Common myeloid progenitor, CD34-positive (primary cell): ENCODE measurements at places on chromosomes 16 and 17.

- no peak for DNase-seq
Measured at GRCh38 chr17:8150194-8151119, 1.7 kb downstream of the PER1 start.

GRCh38 chr16:22977294-22977697 lies 163.3 kb downstream of the HS3ST2 start:
- DNase-seq = no peak

DNA sequence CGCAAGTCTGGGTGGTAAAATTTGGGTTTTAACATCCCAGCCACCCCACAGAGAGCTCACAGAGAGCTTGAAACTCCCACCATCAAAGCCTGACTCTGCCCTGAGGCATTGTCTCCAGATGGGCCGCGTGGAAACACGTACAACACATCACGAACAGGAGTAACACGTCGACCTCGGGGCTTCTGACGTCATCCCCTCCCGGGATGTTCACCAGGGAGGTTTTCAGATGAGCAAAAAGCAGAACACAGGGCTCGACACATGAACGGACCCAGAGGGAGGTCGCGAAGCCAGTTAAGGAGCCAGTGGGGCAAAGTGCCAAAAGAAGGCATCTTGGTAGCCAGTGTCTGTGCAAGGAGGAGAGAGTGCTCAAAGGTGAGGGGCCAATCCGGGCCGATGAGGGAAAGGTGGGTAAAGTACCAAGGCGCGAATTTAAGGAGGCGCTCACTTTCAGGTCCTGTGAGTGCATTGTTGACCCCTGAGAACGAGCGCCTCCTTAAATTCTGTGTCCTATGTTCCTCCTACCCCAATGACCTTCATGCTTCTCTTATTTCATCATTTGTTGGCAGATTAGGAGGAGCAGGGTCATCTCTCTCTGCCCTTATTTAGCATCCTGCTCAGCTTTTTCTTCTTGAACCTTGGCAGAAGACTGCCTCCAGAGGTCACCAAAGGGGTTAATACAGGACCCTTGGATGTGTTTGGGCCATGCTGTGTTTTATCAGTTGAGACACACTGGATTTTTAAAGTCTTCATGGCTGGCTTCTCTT lies 5.6 kb downstream of the RCVRN start:
- DNase-seq = no peak

DNA sequence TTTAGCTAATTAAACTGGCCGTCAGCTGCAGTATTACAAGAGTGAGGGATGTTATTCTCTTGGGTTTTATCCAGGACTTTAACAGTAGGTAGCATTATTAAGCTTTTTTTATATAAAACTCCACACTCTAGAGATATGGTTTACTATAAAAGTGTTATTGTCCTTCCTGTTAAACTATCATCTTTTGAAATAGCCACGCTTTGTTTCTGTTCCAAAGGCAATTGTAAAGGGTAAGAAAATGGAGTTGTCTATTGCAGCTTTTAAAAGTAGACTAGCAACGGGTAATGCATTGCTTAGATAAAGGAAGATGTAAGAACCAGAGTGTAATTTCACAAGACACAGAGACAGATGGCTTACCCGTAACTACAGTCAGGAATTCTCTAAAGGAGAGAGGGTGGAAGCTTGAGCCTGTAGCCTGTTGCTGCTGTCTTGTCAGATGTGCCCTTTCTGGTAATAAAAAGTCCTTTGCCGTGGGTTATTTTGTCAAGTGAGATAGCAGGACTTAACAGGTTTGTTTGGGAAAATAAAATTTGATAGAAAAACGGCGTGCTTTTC lies 56.4 kb downstream of the WWOX start:
- no peak for DNase-seq

GRCh38 chr17:71192848-71193247 lies 928.0 kb upstream of the SOX9 start:
- DNase-seq = no peak

- DNase-seq = no peak
Measured at GRCh38 chr17:80874866-80875445, 116.7 kb upstream of the CHMP6 start.

- no peak for DNase-seq
Measured at GRCh38 chr16:83481589-83481988, 326.2 kb upstream of the HSBP1 start.
